ENCODE measurements at places on chromosomes 6 and 20.

DNA sequence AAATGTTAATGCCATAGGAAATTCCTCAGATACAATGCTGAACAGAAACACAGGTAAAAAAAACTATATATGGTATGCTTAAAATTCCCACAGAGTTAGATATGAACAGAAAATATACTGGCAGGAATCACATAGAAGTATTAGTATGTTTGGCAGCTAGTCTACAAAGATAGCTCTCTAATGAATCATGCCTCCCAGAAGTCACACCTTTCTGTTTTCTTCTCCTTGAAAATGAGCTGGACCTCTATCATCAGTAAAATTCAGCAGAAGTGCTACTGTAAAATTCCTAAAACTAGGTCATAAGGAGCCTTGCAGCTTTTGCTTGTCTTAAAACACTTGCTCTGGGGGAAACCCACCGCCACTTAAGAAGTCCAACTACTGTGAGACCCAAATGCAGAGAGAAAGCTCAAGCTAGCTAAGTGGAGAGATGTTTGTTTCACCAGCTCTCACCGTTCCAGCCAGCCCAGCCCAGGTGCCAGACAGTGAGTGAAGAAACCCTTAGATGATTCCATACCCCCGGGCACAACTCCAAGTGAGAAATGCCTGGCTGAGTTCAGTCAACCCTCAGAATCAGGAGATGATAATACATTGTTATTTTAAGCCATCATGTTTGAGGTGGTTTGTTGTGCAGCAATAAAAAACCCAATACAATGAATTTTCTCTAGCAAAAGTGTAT lies 43.0 kb downstream of the TSPYL4 start:
- no peak for DNase-seq

- no peak for DNase-seq
These were observed 364.3 kb upstream of the ID4 start for GRCh38 chr6:19472850-19473249.

DNA sequence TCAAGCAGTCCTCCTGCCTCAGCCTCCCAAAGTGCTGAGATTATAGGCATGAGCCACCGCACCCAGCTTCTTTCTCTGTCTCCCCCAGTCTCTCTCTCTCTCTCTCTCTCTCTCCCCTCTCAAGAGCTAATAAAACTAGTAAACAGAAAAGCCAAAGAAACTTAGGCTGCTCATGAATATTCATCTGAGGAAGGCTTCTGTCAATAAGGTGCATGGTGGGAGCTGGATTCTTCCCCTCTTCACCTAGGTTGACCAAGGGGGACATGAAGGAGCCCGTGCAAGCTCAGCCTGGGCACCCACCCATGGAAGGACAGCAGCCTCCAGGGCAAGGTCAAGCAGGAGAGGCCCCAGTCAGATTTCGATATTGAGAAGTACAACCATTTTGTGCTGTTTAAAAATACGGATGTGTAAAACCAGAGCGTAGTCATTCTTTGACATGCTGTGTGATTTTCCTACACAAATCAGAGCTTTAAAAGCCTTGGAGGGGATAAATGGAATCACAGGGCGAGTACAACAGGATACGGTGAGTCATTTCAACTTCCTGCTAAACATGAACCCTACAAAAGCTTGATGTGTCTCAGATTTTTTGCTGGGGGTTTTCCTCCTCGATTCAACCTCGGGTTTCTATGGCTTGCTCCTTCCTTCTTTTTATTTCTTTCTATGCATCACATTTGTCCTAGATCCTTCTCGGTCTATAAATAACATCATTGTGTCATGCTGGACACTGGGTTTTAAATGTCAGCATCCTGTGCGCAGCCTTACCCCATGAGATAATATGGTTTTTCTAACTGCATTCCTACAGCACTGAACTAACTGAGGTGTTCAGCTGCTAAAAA lies 368.9 kb upstream of the JARID2 start:
- DNase-seq = peak; percentile 92

GRCh38 chr6:136232701-136233100 lies 17.4 kb downstream of the MTFR2 start:
- DNase-seq = no peak

DNA sequence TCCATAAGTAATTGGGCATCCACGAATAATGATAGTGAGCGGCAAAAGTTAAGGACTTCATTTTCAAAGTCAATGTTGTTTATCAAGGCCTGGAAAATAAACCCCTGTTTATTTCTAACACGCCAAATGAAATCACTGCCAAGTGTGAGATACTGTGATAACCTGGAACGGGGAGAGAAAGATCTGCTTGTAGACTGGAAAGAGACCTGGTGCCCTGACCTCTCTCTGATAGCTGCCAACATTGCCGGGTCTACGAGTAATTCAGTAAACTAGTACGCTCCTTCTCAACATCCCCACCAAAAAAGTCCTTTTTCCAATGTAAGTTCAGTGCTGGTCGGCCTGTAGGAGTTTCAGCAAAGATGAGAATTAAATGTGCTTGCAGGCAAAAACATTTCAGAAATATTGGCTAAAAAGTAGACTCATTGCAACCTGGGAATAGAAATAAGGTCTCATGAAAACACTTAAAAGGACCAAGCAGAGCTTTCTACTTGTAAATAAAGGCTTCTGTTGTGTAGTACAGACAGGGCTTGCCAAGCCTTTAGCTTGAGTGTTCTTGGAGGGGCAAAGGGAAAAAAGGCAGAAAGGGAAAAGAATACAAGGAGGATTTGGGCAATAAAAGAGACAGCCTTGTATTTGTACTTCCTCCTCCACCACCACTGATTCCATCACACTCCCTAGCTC lies 43.9 kb downstream of the PDE7B start:
- no peak for DNase-seq

DNA sequence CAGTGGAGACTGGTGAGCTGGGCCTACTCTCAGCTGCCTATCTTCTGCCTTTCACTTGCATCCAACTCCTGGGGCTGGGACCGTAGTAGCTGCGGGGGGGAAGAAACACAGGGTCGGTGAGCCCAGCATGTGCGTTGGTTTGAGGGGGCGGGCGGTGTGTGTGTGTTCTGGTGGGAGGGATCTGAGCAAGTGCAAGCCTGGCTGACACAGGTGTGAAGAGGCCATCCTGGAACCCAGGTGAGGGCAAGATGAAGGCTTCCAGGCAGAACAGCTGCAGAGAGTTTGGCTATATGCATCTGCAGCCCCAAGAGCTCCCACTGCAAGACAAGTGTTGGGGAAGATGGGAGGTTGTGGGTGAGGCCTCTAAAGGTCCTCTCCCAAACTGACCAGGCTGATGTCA lies 30.6 kb downstream of the MOCS1 start:
- DNase-seq = no peak

GRCh38 chr20:43357352-43357751 lies 100.3 kb upstream of the SRSF6 start:
- DNase-seq = no peak

- DNase-seq = no peak
These were observed 217.8 kb downstream of the ANKRD60 start for GRCh38 chr20:58010666-58011065.

DNA sequence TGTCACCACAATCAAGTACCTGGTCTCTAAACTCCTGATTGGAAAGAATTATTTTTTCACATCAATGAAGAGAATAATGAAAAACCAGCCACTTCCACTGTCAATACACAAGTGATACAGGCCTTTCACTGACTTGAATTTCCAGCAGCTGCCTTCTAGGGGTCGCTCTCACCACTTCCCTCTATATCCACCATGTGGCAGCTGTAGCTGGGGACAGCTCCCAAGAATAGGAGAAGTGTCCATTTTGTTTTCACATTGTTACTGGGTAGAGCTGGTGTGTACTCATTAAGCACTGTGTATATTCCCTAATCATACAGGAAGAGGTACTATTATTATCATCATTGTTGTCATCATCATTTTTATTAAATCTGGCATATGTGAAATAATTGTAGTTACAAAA lies 438.4 kb upstream of the SPTLC3 start:
- no peak for DNase-seq

DNA sequence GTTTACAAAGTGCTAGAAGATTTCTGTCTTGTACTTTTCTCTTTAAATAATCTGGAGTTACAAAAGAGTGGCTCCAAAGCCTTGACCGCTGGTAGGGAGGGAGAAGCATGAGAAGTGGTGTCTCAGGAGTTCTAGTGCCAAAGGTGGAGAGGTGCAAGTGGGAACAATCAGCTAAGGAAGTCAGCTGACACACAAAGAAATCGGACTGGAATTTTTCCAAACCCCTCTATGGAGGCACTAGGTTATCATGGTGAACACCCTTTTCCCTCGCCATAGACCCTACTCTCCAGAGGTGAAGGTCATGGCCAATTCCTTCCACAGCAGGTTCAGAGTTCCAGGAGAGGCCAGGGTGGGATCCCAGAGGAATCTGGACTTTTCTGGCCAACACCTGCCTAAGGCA lies 14.8 kb downstream of the PLAGL2 start:
- no peak for DNase-seq

DNA sequence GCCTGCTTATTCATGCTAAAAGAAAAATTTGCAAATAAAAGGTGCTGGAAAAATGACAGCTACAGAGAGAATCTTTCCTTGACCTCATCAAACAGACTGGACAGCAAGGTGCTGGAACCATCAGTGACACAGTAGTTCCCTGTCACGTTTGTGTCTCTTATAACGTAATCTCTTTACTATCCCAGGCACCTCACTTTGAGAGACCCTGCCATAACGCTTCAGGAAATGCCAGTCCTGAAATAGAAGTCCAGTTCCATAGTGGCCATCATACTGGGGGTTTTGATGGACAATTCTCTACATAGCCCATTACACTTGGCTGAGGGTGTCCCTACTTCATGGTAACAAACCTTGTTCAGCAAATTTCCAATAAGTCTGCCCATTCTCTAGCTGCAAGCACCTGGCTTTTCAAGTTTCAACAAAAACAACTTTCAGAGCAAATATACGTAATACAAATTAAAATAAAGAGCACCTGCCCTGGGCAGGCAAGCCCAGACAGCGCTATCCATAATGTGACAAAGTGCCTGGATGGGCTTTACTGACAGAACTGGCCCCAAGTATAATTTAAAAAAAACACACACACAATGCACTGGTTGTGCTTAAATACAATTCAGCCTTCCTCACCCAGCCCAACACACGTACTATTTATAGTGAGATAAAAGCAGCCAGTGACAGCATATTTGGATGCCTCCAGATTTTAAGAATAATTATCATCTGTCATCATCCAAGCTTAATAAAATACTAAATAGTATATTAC lies 38.7 kb downstream of the CNKSR3 start:
- no peak for DNase-seq

DNA sequence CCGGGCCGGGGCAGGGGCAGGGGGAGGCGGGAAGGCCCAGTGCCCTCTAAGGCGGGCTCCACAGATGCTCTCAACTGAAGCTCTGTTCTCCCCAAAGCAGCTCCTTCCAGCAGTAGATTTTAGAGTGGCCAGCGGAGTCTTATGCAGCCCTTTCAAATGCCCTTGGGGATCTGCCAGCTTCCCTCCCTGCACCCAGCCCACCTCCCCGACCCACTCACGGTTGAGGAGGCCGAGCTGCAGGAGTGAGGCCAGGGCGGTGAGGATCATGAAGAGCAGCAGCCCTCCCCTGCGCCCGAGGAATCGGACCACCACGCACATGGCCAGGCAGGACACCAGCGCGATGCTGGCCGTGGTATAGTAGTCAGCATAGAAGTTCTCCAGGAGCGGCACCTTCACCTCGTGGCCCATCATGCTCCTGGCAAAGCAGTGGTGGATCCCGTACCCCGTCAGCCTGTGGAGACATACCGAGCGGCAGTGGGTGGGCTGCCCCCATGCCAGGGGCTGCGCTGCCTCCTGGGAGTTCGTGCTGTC lies 28.0 kb downstream of the PSMG4 start:
- DNase-seq = no peak

DNA sequence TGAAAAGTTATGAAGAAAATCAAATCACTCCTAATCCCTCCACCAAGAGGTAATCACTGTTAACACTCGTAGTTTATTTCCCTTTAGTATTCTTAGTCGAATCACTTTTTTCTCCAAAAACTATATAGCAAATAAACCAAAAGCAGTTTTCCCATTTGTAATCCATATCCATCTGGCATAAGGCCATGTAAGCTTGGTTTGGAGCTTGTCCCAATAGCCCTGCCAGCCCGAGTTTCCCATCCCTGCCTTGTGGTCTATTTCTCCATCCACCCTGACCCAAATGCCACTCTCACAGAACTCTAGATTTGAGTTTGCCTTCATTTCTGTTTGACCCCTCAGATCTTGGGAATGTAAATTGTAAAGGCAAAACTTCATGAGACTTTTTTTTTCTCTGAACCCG lies 71.8 kb upstream of the DSP start:
- no peak for DNase-seq

GRCh38 chr6:16244869-16245451 lies 6.6 kb downstream of the GMPR start:
- no peak for DNase-seq

- no peak for DNase-seq
These were observed 54.9 kb upstream of the PLEKHG1 start for GRCh38 chr6:150544793-150545192.

DNA sequence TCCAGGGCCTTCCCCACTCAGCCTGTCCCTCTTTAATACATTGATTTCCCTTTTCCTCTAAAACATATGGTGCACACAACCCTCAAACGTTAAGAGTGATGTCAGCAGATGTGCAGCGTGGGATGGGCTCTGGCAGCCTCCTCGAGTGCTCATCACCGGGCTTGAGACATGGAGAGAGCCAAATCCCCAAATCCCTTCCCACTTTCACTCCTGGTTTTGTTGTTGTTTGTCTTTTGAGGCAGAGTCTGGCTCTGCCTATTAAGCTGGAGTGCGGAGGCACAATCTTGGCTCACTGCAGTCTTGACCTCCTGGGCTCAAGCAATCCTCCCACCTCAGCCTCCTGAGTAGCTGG lies 5.8 kb upstream of the PLTP start:
- no peak for DNase-seq

GRCh38 chr6:41021832-41022231 lies 17.2 kb downstream of the UNC5CL start:
- DNase-seq = no peak

DNA sequence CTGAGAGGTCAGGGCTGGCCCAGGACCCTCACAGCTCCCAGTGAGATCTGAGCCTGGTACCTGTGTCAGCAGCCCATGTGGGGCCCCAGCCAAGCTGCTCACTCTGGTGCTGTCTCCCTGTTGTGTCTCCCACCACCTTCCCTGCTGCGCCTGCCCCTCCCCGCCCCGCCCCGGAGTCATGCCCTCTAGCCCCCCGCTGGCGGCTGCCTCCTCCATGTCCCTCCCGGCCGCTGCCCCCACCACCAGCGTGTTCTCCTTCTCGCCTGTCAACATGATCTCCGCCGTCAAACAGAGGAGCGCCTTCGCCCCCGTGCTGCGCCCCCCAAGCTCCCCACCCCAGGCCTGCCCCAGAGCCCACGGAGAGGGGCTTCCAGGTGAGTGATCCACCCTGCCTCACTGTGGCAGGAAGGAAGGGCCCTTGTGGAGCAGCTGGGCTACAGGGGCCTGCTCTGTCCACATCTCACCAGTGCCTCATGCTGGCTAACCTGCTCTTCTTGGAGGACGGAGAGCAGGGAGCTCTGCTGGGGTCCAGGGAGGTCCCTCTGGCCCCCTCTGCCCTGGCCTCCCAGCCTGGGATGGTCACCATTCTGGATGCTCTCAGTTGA lies 44.9 kb downstream of the CPXM1 start:
- no peak for DNase-seq

DNA sequence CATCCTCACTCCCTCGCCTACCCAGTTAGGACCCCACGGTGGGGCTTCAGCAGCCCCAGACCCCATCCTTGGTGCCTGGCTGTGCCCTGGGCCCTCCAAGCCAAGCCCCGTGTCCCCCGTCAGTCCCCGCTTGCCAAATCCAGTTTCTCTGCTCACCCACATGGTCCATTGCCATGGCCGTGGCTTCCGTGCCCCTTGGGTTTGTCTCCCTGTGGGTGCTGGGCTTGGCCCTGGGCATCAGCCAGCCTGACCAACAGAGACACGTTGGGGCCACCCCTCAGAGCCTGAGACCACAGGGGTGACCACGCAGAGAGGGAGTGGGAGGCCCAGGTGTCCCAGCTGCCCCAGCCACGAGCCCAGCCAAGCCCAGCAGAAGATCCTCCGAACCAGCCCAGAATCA lies 7.7 kb downstream of the SS18L1 start:
- no peak for DNase-seq
